AG09319 (cell line): ENCODE measurements at places on chromosomes 7 and 10.

GRCh38 chr7:32048970-32049491, 21.2 kb downstream of the PDE1C start:
- DNase-seq: no peak

- DNase-seq: no peak
Observed at GRCh38 chr10:27242951-27243551, 2.5 kb upstream of the ACBD5 start.

DNA sequence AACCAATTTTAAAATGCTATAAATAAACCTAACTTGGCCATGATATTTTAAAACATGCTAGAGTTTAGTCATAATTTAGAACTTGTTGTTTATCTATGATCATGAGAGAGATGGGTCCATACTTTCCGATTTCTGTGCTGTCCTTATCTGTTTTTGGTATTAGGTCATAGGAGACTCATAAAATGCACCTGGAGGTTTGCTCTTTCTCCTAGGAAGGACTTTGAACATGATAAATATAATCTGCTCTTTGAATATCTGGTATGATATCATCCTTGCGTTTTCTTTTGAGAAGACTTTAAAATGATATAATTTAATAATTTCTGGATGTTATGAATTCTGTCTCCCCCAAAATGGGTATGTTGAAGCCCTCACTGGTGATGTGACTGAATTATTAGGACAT, 9.0 kb upstream of the ANTXRL start:
- no peak for DNase-seq

DNA sequence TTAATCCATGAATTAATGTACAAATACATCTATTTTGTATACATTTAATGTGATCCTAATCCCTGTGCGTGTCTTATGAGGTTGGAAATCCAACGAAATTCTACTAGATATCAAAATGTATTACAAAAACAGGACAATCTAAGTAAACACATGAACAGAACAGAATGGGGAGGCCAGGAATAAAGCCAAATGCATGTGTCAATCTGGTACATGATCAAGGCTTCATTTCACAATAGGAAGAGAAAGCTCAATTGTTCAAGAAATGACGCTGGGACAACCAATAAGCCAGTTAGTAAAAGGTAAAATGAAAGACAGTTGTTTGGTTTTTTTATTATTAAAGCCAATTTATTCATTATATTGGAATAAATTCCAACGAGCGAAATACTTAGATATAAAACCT, 83.0 kb downstream of the COL13A1 start:
- no peak for DNase-seq

DNA sequence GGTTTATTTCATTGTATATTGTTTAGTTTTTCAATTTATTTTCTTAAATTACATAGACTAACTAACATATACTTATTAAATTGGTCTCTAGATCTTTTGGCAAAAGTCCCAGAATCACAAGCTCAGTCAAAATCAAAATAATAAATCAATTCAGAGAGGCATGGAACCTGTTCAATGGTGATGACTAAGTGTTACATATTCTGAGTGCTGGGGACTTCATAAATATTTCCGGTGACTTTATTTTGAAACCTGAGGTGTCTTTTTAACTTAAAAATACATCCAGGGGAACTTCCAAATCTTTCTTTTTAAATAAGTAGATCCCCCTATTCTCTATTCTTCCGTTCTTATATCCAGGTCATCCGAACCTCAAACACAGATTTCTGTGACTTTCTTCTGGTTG, 89.6 kb upstream of the ZNF804B start:
- no peak for DNase-seq

DNA sequence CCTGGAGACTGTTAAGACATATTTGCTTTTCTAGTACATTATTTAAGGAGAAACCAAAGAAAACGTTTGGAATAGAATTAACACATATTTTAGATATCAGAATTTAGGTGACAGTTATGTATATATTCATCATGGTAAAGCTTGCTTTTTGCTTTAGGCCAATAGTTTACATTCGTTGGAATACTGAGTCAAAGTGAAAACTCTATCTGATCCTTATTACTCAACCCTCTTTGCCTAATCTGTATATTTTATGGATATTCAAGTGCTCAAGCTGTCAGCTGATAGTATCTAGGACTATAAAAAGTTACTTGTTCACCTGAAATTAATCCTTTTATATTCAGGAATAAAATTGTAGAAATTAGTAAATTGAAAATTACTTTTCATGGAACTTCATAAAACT, 61.1 kb downstream of the VPS50 start:
- DNase-seq: no peak

DNA sequence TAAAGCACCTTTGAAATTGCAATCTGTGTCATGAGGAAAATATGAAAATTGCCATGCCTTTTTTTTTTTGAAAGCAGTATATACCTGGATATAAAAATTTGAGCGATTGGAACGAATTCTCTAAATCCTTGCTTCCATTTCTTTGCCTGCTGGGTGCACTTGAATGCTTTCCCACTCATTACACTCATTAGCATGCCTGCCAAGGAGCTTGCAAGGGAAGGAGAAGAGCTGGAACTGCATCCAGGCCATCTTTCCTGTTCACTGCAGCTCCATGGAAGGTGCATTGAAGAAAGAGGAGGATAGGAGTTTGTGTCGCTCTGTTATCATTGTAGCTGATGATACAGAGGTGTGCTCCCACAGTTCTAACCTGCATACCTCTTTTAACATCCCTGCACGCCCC, 102.4 kb upstream of the GJD4 start:
- no peak for DNase-seq

GRCh38 chr10:89540420-89540949, 5.1 kb upstream of the SLC16A12 start:
- DNase-seq: no peak

DNA sequence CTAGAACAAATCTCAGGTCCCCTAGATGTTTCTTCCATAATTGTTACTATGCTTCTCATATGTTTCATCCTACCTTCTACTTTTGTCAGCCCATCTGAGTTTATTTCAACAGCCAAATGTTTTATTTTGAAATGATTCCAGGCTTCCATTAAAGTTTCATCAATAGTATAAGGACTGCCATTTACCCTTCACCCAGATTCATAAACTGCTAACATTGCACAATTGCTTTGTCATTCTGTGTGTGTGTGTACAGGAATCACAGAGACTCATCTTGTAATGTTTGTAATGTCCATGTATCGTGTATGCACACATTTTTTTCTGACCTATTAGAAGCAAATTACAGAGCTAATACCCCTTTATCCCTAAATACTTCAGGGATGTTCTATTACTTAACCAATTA, 25.5 kb downstream of the MMRN2 start:
- no peak for DNase-seq

DNA sequence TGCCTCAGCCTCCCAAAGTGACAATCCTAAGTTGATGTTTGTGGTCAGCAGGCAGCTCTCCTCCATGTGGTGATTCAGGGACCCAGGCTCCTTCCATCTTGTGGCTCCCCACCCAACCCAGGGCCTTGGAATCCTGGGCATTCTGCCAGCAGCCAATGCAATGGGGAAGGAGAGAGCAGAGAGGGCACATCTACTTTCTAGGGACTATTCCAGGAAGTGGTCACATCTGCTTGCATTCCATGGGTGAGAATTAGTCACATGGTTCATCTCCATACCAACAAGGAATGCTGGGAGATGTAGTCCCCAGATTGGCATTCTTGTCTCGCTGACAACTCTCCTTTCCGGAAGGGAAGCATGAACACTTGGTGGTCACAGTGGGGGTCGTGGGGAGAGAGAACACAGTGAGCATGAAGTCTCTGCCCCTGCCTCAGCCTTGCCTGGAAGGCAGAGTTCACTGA, 9.9 kb upstream of the SRRM3 start:
- no peak for DNase-seq

GRCh38 chr10:47244560-47245500, 55.2 kb upstream of the GDF10 start:
- DNase-seq: no peak
